ELF-1 (cell line): ENCODE measurements at places on chromosomes 16 and 17.

- DNase-seq, result no peak
These were observed 16.8 kb upstream of the AURKB start for GRCh38 chr17:8227238-8227581.

- DNase-seq, result no peak
These were observed 39.7 kb downstream of the NACA2 start for GRCh38 chr17:61551255-61551742.

DNA sequence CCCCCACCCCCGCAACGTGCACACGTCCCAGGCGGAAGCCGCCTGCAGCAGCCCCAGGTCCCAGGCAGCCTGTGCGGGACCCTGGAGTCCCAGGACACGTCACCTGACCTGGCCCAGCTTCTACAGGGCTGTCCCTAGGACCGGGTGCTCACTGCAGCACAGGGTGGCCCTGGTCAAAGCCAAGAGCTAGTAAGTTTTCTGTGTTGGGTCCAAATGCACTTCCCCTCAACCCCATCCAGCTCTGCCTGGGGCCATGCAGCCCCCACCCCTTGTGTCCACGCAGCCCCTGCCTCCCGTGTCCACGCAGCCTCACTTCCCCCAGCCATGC lies 22.1 kb upstream of the PVALEF start:
- no peak for DNase-seq

- DNase-seq, result peak; percentile 25
These were observed at the start of gene SLFN11 for GRCh38 chr17:35373534-35373983. SLFN11 (minus strand) TSS chr17:35373621; CDS start chr17:35363807, 9,814 bp downstream.

GRCh38 chr17:31510308-31511194 lies 119.1 kb downstream of the RAB11FIP4 start:
- no peak for DNase-seq

DNA sequence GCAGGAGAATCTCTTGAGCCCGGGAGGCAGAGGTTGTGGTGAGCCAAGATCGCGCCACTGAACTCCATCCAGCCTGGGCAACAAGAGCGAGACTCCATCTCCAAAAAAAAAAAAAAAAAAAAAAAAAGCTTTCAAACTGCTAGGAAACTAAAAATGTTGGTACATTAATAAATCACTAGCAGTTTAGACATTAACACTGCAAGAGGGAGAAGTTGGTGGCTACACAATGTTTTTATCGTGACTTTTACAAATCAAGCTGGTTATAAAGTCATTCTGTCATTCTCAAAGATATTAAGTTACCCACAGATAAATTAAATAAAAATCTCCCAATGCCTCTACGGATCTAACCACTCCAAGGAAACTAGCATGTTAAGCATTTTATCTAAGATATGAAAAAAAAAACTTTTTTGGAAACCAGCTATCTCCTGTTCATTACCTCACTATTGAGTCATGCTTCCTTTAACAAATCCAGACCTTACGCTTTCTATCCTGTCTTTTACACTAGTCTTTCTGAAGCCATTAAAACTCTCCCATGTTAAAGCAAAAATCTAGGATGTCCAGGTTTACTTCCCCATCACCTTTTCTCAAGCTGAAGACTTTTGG lies 85.9 kb upstream of the SMURF2 start:
- DNase-seq, result no peak
